ENCODE measurements at places on chromosomes 4 and X.

DNA sequence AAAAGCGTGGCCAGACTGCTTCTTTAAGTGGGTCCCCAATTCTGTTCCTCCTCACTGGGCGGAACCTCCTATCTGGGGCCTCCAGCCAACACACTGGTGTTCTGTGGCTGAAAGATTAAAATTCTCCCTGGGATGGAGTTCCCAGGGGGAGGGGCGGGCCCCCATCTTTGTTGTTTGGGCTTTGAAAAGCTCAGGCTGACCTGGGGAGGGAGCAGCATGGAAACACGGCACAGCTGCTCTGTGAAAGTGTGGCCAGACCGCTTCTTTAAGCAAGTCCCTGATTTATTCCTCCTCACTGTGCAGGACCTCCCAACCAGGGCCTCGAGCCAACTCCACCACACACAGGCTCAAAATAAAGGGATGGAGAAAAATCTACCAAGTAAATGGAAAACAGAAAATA is 219.5 kb downstream of the TMEM47 start:
- no peak for DNase-seq

GRCh38 chrX:129798888-129799287 is 19.1 kb downstream of the SASH3 start:
- no peak for DNase-seq

GRCh38 chr4:40559585-40560465 is 69.8 kb downstream of the RBM47 start:
- DNase-seq = no peak

DNA sequence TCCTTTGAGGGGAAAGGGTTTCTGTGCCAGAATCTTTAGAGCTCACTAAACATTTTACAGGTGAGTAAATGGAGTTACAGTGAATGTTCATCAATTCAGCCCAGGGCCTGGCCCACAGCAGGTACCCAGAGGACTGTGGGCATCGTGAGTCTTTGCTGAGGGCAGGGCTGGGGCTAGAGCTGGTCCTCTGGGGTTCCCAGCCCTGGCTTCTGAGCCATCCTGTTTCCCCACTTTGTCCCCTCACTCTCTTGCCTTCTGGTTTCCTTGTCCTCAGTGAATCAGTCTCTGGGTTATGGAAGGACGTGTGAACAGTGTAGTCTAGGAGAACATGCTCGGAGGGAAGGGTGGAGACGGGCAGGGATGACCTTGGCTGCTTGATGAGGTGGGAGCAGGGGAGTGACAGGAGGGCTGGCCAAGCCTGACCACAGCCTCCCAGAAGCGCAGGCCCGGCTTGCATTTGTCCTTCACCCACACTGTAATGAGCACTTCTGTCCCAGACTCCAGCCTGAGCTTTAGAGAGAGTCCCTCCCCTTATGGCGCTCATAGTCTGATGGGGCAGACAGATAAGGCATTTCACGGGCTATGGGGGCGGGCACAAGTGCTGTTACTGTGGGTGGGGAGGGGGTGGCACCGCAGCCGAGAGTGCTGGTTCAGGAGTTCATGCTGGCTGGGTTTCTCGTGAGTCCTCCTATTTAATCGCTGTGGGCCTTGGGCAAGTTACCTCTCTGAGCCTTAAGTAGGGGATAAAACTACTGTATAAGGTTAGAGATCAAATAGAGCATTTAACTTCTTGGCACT is 17.3 kb downstream of the TBC1D14 start:
- no peak for DNase-seq

- no peak for DNase-seq
Measured at GRCh38 chrX:22171287-22172060, 101.2 kb upstream of the CBLL2 start.

GRCh38 chr4:8748236-8748575 is 123.4 kb downstream of the HMX1 start:
- DNase-seq = no peak

GRCh38 chrX:154804261-154804956 is 876 bp downstream of the MPP1 start:
- DNase-seq = no peak

DNA sequence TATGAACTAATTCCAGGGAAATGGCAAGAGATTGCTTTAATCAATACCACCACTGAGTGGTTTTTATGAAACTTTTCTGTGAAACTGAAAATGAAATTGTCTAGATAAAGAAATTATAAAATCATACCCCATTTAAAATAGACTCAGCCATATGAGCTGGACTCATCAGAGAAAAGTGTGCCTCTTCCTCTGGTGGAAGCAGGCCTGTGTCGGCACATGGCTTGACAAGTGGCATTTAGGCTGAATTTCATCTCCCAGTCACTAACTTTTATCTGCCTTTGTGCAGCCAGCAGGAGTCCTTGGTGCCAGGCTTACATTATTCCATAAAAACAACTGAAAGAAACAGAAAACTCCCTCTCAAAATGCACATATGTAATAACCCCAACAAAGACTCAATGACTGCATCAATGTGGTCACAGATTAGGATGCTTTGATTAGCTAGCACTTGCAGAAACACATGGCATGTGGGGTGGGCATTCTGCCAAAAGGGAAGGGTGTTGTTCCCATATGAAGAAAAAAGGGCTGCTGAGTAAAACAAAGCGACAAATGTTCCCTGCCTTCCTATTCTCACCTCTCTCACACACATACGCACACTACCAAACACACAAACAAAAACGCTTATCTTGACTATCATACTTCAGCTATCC is 232.3 kb downstream of the PABPC4L start:
- no peak for DNase-seq

DNA sequence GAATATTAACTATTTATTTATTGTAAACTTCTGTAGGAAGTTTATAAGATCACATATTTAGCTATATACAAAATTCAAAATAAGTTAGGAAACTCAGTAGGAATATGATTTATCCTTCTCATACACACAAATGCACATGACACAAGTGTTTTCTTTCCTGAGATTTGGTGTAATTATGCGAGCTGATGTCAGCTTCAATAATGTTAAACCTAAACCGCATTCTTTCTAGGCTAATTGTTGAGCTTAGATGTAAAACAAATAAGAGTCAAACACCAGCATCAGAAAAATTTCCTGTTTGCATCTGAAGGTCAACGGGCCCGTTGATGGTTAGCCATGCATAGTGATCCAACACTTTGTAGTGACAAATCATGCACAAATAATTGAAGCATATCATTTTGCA is 30.8 kb downstream of the RASGEF1B start:
- no peak for DNase-seq

DNA sequence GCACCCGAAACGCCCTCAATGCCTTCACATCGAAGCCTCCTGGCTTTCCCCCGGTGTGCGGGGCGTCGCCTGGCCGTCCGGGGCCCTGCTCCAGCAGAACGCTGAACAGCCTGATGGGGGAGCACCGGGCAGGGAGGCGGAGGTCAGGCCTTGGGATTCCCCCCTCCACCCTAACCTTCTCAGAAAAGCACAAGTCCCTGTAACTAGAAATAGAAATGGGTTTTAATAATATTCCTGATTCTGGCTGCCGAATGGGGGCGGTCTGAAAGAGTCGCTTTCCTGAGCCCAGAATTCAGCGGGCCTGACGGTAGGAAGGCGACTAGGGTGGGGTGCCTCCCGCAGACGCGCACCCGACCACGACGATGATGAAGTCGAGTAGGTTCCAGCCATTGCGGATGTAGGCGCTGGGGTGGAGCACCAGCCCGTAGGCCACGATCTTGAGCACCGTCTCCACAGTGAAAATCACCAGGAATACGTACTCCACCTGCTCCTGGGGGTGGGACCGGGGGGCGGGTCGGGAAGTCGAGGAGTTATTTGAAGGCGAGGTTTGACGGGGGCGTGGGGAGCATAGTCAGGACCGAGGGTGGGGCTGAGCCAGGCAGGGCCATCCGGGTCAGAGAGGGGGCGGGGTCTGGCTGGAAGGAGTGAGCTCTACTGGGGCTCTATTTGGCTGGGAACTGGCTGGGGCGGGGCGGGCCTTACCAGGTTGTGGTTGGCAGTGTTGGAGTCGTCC is 2.5 kb downstream of the CACNA1F start:
- no peak for DNase-seq

- DNase-seq = no peak
Measured at GRCh38 chr4:144582105-144582850, 63.7 kb upstream of the HHIP start.

- no peak for DNase-seq
Measured at GRCh38 chr4:187944179-187944578, 51.4 kb upstream of the ZFP42 start.

DNA sequence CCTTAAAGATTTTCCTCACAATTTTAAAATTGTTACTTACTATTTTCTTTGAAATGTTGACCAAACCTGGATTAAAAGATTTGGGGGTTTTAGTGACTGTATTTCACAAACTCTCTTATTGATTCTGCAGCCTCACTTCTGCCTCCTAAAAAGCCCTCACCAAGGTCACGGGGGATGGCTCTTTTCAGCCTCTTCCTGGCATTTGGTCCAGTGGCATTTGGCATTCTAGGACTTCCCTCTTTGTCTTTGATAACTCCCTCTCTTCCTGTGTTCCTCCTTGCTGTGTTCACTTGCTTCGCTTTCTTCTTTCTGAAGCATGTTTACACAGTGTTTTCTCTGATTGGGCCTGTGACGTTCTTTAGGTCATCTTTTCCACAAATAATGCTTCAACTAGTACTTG is 21.5 kb downstream of the PKD2 start:
- DNase-seq = no peak

DNA sequence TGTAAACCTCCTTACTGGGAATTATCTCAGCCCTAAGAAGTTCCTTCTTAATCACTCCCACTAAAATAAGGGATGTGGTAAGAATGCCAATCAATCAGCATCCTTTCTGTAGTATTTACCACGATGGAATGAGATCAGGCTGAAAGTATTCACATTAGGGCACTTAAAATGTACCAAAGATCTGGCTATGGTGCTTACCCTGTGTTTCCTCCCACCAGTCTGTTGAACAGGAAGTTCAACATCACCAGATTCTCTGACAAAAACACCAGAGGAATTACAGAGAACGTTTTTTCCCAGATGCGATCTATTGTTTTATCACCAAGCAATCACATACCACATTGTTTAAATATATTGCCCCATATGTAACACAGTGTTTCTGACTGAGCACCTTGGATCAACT is 2.1 kb upstream of the CLCN3 start:
- no peak for DNase-seq

DNA sequence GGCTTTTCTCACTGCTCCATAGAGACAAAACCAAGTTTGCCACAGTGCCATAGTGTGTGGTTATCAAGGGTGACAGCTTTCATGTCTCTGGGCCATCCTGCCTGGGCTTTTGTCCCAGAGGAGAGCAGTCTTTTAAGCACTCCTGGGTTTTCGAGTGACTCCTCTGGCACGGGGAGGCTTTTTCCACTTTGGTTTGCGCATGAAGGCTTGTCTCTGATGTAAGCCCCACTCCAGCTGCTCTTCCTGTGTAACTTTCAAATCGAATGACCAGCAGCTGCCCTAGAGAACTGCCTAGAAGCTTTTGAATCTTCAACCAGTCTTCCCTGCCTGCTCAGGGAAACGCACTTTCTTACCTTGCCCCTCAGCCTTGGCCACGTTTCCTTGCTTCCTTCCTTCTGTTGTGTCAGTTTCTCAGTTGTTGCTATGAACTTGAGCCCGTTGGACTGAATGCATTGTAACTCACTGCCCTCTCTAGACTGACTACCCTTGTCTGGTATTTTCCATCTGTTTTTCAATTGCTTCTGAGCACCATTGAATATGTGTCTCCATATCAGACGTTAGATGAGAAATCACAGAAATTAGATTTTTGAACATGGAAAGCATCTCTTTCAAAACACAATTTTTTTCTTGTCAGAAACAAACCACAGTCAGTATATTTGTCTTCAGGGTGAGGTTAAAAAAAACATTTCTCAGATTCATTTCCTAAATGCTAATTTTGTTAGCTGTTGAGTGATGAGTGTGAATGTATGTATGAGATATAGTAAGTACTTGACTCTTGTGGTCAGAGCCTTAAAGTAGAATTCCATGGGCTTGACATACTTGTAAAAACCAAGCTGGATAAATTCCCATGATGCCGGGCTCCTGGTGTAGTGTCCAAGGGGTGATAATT is 45.3 kb downstream of the SLC9A6 start:
- no peak for DNase-seq

- DNase-seq = no peak
Measured at GRCh38 chr4:123505095-123506010, 108.8 kb downstream of the SPRY1 start.

All from cerebellar nuclear complex (tissue), 1 donor.